ENCODE measurements at places on chromosomes 5 and 9. TPM values are rescaled to one million over a fixed set of nuclear protein-coding genes. Genes with fewer than 3 reads are reported as not detected.

GRCh38 chr5:154421868-154422267, 23.9 kb upstream of the SAP30L start:
- DNase-seq, result no peak

- DNase-seq, result no peak
These were observed 88.7 kb upstream of the PHF24 start for GRCh38 chr9:34869390-34869789.

- no peak for DNase-seq
These were observed 308.5 kb downstream of the ARRDC3 start for GRCh38 chr5:91074615-91075014.

GRCh38 chr9:135567311-135567710, 5.8 kb downstream of the PAEP start:
- no peak for DNase-seq

DNA sequence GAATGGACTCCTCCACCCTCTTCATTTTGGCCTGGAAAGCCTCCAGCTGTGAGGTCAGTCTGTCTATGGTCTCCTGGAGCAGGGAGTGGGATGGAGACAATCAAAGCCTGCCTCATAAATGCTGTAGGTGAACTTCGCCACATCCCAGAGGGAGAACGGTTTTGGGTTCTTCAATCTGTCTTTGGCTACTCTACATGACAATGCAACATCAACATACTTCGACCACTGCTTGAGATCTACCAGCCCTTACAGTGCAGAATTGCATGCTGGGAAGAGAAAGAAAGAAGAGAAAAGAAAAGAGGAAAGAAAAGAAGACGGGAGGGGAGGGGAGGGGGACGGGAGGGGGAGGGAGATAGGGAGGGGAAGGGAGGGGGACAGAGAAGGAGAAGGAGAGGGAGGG, 28.5 kb upstream of the ANXA6 start:
- DNase-seq, result no peak

GRCh38 chr9:74498621-74499095, 1.5 kb downstream of the RORB start:
- DNase-seq, result no peak

DNA sequence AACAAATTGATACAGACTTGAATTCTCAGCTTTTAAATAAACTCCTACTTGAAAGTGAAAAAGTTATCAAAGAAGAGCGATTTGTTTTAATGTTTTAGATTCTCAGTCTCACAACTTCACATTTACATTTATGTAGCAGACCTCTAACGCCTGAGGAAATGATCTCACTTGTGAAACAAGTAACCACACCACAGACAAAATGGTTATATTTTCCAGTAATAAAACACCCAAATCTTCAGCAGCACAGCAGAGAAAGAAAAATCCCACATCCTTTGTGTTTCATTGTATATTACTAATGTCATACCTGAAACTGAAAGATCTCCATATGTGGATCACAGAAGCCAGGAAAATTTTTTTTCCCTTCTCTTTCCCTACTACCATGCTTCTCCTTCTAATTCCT, 29.8 kb upstream of the GZMA start:
- DNase-seq, result no peak

- DNase-seq, result no peak
These were observed 171.3 kb downstream of the NR3C1 start for GRCh38 chr5:143231973-143232812.

DNA sequence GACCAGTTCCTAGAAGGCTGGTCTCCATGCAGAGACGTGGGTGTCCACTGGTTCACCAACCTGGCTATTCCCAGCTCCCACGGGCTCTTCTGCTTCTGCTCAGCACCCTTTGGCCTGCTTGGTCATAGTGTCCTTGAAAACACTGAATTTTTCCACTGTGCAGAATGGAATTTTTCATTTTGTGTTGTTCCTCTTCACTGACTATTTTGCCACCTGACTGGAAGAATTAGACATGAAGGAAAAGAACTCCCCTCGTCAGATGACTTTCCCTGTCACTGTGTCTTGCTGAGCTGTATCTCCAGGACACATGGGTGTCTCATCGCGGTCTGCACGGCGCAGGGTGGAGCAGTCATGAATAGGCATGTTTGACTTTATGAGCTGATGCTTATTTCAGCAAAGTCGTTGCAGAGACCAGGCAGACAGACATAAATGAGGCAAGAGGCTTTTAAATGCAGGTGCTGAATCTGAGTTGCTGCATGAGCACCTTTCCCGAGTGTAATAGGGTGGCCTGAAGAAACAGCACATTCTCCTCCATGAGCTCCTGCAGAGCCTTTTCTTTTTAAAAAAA, 50.2 kb upstream of the SEMA4D start:
- DNase-seq, result no peak

DNA sequence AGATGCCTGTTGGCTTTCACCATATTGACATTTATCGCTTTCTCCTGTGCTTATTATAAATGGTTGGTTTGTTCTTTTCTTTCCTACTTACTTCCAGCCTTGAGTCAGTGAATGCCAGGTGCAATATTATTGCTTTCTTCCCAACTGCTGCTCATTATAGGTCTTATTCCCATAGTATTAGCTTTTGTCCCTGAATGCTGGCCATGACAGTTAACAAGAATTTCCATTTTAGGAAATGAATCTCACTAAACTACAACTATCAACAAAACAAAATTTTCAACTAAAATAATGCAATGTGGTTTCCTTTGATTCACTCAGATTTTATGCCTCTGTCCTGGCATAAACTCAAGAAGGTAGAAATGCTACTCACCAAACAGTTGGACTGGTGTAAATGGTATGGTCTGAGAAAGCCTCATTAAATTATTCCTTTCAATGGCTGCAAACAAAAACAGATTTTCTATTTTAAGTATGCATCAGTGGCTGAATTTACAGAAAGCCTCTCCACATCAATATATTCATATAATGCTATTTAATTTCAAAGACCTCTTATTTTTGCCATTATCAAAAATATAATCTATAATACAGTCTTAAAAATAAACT, 145.4 kb downstream of the TRPM6 start:
- DNase-seq, result no peak

GRCh38 chr5:54553659-54554207, 36.2 kb downstream of the SNX18 start:
- no peak for DNase-seq

- DNase-seq, result no peak
These were observed 321.7 kb downstream of the NDUFS4 start for GRCh38 chr5:53882006-53882675.

GRCh38 chr5:89396278-89396954, 513.4 kb upstream of the MEF2C start:
- DNase-seq, result no peak

DNA sequence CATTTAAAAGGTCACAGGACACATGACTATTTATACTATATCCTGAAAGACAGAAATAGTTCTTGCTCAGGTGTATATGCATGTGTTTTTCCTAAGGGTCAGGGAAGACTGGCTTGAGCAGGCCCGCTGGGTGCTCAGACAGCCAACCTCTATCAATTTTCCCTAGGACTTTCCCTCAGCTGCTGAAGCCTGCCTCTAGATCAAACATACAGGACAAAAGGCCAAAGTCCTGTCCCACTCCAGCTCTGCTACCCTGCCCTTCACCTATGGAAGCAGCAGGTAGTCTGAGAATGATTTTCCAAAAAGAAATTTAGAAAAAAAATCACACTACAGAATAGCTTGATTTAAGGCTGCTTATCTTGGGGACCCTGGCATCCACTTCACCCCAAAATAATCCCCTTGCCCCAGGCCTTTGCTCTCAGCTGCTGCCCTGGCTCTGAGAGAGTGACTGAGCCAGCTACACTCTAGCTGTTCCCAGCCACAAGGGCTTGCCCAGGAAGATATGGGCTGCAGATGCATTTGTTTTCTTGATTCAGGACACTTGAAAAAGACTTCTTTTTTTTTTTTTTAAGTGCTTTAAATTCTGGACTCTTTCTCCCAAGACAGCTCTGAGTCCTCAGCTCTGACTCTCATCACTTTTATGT, 42.5 kb downstream of the KLHL3 start:
- no peak for DNase-seq

DNA sequence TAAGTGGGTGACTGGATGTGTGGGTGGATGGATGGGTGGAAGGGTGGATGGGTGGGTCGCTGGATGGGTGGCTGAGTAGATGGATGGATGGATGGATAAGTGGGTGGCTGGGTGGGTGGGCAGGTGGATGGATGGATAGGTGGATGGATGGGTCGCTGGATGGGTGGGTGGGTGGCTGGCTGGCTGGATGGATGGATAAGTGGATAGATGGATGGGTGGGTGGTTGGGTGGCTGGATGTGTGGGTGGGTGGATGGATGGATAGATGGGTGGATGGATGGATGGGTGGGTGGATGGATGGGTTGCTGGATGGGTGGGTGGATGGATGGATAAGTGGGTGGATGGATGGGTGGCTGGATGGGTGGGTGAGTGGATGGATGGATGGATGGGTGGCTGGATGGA, 27.3 kb upstream of the CEP72 start:
- no peak for DNase-seq

DNA sequence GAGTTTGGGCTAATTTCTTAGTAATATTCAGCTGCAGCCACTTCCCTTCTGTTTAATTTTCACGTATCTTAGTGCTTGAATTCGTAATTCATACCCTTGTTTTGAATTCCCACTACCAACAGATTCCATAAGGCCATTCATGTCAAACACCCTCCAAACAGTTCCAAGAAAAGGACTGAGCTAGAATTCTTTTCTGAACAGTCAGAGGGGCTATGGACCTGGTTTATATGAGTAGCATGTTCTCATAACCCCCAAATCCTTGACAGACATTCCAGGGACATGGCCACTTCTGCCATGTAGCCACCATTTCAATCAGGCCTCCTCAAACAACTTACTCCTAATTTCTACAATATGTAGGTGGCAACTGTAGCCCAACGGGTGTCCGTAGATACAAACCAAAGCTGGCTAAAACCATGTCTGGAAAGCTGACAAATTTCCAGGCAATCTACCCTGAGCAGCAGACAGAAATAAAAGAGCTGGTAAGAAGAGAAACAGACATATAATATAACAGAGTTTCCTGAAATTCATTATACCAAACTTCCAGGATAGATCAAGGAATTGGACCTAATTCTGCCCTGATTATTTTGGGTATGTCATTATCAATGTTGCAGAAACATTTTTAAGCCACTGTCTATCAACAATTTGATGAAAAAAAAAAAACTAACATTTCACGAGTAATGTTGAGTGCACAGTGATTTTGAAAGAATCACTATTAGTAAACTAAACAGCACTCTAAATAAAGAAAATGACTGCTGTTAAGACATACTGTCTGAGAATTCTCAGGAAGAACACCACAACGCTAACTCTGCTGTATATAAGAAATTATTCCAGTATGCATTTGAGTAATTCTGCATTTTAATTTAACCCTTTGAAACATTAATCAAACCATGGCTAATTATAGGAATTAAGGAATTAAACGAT, 40.7 kb downstream of the EBF1 start:
- no peak for DNase-seq

DNA sequence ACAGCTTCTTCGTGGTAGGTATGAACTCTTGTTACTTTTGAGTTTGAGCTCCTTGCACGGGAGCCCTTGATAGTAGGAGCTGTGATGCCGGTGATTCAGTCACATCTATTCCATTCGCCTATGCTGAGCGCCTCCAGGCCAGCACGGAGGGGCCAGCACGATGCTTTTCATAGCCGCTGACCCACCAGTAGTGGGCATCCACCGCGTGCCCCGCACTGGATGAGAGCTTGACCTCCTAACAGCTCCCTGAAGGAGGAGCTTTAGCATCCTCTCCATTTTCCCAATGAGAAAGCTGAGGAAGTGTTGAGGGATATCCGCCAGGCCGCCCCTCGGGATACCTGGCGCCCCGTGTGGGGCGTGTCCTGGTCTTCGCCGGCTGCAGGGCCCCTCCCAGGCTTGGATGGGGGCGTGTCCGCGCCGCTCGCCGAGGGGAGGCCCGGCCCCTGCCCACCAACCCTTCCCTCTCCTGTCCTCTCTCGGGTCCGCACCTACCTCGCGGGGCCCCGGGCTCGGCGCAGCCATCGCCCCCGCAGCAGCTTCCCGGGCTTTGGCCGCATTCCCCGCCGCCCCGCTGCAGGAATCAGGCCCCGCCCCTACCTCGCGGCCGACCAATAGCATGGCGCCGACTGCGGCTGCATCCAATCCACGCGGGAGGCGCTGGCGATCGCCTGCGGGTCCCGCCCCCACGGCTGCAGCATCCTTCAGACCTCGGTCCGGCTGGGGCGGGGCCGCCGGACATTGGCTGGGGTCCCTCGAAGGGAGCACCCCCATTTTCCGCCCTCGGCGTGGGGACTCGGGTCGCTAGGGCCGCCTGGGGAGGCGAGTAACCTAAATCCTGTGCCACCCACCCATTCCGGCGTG, at the start of gene PIP5KL1:
TSS of gene PIP5KL1 (minus strand) at position 547 of the 861 bp plus-strand sequence. CDS start at position 522, 25 bp downstream.
- peak; percentile 79 for DNase-seq

GRCh38 chr5:127652952-127653611, 4.2 kb downstream of the CTXN3 start:
- DNase-seq, result no peak

DNA sequence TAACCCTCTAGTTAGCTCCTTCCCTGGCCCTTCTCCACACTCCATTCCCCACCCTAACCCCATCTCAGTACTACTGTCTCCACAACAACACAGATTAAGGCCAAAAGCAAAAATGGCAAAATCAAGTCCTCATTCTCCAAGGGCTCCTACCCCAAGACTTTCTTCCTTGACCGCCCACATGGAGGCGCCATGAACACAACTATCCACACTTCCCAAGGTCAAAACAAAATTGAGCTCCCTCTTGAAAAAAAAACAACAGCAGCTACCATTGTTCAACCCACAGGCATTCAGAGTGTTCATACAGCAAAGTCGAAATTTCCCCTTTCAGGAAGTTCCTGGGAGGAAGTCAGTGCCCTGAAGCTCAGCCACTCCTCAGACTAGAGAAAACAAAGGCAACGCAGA, 54.4 kb downstream of the GNAQ start:
- no peak for DNase-seq

DNA sequence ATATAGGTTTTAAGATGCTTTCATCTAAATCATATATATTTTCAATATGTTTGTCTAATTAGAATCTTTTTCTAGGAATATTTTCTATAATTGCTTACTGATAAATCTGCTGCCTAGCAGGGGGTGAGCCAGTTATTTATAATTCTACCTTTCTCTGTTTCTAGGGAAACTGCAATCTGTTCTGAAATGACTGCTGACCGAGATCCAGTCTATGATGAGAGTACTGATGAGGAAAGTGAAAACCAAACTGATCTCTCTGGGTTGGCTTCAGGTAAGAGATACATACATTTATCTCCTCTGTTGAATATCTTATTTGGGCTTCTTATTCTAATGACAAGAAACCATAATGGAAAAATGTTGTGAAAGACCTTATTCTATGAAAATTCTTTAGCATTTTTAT, 127.3 kb downstream of the XRCC4 start:
- DNase-seq, result no peak

- no peak for DNase-seq
These were observed 65.7 kb upstream of the KCNN2 start for GRCh38 chr5:114296191-114296590.

The APBA1 gene
- not detected for total RNA-seq

The PLEKHG4B gene
- not detected for total RNA-seq

The SREK1 gene
- 104 TPM for total RNA-seq

The ANKRD34B gene
- total RNA-seq, result not detected

The PDZD2 gene
- total RNA-seq, result 0.12 TPM

The SPATA6L gene
- total RNA-seq, result not detected

The TMEM267 gene
- 16.3 TPM for total RNA-seq

The FCN1 gene
- total RNA-seq, result 0.83 TPM

The C9orf153 gene
- total RNA-seq, result 0.18 TPM

The INSL6 gene
- not detected for total RNA-seq

The FOXD4L3 gene
- total RNA-seq, result not detected

The DIAPH1 gene
- 138 TPM for total RNA-seq

The C6 gene
- not detected for total RNA-seq

Data from activated B cell treated with CpG ODN at 0.5 μM for 24 hours (primary cell).